Right renal pelvis (tissue), 4 donors: ENCODE measurements at places on chromosomes 3 and 15. TPM values are rescaled to one million over a fixed set of nuclear protein-coding genes. Genes with fewer than 3 reads are reported as not detected.

DNA sequence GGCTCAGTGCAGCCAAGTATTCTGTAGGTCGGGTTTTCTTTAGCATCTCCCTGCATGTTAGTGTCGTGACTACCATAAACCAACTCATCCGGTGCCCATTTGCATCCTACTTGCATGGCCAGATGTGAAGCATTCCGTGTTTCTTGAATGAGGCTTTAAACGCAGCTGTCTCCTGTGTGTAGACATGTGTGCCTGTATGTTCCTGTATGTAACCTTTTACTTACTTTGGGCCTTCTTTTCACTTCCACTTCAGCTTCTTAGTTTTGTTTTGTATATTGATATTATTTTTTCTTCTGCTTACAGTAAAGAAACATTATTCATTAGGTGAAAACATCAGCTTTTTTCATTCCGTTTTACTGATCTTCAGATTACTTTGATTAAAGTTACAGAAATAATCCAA, 267.9 kb downstream of the BBX start:
- no peak for DNase-seq

DNA sequence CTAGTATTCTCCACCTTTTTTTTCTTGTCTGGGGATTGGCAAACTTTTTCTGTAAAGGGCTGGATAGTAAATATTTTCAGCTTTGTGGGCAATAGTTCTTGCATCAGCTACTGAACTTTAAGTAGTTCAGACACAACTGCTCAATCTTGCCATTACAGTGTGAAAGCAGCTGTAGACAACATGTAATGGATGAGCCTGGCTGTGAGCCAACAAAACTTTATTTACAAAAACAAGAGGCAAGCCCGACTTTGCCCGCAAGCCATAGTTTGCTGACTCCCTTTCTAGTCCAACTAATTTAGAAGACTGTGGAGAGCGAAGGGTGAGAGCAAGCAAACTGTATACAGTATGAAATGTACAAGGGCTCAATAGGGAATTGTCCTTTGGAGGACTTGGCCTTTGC, 6.2 kb downstream of the FRMD4B start:
- no peak for DNase-seq

DNA sequence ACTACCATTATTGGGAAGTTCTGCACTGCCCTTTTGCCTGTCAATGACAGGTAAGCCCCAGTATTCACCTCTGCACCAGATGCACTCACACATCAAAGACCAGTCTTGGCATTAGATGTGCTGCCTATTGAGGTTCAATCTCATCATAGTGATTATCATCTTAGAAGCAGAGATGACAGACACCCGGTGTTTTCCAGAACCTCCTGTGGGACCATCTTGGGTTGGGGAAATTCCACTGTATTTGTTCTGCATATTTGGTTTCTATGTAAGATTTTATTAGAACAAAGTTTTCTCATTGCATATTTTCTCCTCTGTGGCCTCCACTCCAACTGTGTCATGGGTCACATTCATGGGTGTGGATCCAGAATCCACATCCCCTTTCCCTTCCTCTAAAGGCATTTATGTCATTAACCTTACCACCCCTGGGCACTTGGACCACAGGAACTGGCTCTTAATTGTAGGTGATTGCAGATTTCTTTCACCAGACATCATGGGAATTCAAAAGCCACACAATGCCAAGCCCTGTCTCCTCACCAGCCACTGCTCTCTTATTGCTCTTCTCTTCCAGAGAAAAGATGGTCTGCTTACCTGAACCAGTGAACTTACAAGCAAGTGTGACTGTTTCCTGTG, 31.2 kb downstream of the PLA1A start:
- no peak for DNase-seq

GRCh38 chr3:37223141-37223558, 48.8 kb upstream of the LRRFIP2 start:
- no peak for DNase-seq

DNA sequence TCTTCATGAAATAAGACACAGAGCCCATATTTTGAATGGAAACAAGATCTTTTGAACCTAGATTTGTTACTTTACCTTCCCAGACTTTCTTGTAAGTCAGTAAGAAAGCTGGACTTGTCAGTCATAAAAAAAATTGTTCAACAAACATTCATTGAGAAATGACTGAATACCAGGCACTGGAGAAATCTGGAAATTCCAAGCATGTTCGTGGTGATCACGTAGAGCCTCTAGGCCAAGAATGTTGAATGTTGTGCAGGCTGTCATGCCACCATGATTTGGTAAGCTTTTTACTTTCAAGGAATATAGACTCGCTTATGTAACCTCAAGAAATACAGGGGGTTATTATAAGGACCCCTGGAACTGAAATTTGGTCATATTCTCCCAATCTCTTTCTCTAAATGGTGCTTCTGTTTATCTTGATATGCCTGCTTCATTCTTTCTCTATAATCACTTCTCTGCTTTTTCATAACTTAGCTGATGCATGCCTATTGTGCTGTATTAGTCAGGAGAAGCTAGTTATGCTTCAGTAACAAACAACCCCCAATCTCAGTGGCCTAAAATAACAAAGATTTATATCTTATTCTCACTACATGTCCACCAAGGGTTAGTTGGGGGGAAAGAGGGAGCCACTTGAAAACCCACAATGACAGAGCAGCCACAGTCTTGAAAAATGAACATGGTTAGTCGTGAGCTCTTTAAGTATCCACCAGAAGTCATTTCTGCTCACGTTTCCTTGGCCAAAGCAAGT, 3.4 kb upstream of the TPM1 start:
- DNase-seq, result no peak

- DNase-seq, result no peak
These were observed 185.1 kb upstream of the TPM1 start for GRCh38 chr15:62857411-62857853.

- DNase-seq, result no peak
These were observed 20.6 kb upstream of the ARHGEF26 start for GRCh38 chr3:154100556-154100955.

- no peak for DNase-seq
These were observed 613.4 kb downstream of the ZPLD1 start for GRCh38 chr3:103048068-103048722.

TBCCD1 gene
- polyA plus RNA-seq, result 18.3 TPM

ASB7 gene
- polyA plus RNA-seq, result 14.3 TPM

PROS1 gene
- 42.4 TPM for polyA plus RNA-seq
